Activated T-cell treated with anti-CD3 and anti-CD28 coated beads, Interleukin-2, amount 50 U/mL, for 24 hours (primary cell): ENCODE measurements at places on chromosomes 7 and 10.

- no peak for DNase-seq
Observed at GRCh38 chr7:76016191-76016947, 22.0 kb upstream of the TMEM120A start.

GRCh38 chr7:137934941-137935883, 66.7 kb downstream of the CREB3L2 start:
- DNase-seq = no peak

DNA sequence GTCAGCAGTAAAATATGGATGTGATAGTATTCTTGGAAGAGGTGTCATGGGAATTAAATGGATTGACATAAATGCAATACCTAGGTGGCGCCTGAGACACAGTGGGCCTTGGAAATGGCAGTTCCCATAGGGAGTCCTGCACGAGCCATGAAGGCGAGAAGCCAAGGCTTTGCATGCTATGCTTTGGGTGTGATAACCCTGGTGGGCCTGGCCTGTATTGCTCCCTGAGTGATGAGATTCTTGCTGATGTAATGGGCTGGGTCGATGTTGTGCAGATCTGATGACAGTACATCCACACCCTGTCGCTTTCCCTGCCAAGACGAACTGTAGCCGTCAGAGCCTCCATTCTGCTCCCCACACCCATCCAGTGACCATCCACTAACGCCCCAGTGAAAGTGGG, 46.4 kb downstream of the CREB5 start:
- DNase-seq = no peak

DNA sequence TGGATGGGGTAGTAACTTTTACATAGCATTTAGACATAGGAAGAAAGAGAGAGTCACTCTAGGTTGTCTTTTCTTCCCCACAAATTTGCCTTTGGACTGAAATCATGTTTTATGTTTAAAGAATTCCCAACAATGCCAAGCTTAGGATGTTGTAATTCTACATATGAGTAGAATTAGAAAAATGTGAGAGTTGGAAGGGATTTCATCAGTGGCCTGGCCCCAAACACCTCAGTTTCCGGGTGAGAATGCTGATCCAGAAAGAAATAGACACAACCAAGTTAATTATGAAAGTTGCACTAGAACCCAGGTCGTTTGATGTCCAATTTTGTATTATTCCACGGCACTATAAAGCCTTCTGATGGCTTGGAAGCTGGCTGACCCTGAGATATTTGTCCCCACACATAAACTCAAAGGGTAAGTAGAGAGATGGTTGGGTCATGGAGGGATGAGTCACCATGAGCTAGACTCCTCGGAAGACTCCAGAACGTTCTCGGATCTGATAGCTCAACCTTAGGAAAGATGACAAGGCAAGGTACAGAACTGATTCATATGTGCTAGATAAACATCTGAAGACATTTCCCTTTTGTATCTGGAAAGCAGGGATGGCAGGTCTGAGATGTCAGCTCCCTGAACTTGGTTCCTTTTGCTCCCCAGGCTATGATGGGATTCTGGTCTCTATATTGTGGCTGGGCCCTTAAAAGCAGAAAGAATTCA, 48.8 kb upstream of the SLC35B4 start:
- DNase-seq = no peak

DNA sequence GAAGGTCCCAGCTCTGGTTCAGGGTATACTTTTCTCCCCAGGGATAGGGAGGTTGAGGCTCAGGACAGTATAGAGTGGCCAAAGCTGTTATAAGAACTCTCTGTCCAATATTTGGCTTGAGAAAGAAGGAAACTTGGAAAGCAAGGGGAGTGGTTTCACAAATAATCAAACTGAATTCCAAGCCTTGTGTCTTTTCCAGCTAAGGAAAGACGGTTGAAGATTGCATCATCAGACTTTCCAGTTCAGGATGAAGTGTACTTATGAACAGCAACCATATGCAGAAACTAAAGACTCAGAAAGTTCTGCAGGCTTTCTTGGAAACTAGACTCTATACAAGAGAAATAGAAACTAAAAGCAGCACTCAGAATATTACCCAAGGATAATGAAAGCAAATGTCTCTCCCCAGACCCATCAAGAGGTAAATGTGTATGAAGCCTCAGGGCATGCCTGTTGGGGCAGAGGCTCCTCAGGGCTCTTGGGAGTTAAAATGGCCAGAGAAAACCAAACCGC, 46.4 kb downstream of the RAMP3 start:
- peak; percentile 42 for DNase-seq

GRCh38 chr7:35465791-35466336, 212.0 kb upstream of the TBX20 start:
- no peak for DNase-seq

- DNase-seq = no peak
Observed at GRCh38 chr10:66836771-66837170, 89.1 kb upstream of the LRRTM3 start.

DNA sequence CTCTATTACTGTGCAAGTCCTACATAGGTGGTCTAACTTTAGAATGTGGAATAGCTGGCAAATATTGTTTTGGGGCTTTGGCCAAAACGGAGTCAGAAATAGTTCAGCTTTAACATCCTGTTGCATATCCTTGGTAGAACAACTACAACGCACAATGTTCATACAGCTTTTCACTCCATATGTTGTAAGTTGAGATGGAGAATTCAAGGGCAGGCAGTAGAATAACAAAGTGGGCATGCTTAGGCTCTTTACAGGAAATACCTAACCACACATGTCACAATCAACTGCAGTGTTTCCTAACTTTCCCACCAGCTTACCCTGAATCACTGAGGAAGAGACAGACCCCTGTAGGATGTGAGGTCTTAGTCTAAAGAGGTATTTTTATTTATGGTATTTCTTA, 122.3 kb downstream of the PPP1R3A start:
- DNase-seq = no peak

- DNase-seq = no peak
Observed at GRCh38 chr7:1255080-1255816, 22.6 kb downstream of the UNCX start.

- no peak for DNase-seq
Observed at GRCh38 chr10:124562425-124563060, 100.9 kb downstream of the LHPP start.

DNA sequence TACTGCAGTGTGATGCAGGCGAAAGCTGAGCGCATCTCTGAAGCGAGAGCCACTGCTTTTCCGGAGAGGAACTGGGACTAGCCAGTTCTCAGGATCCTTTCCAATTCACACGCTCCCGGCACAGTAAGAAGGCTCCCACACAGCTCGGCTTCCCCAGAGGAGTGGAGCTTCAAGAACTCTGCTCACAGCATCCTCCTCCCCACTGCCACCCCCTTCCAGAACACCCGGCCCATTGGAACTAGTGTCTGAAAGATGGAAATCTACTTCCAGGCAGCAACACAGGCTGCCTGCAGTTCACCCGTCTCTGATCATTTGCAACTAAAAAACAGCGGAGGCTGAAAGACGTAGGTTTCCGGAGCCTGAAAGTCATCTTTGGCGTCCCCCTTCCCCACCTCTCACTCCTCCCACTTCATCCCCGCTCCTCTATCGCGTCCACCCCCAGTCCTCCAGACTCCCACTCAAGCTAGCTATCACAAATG, at the start of gene DGKB:
TSS of gene DGKB (minus strand) at position 163 of the 479 bp plus-strand sequence.
- no peak for DNase-seq

DNA sequence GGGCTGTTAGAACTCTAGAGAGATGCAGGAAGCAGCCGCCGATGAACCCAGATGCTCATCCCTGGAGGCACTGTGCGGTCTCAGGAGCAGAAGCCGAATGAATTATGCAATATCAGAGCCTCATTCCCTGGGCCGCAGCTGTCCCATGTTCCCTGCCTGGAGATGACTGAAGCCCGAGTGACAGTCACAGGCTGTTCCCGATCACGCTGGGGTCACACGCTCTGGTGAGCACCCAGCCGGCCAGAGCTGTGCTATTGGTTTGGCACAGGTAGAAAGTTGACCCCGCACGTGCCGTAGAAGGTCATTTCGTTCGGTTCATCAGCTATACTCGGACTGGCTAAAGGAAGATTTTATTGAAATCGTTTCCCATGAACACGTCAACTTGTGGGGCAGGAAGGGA, 140.5 kb upstream of the SH2B2 start:
- no peak for DNase-seq

DNA sequence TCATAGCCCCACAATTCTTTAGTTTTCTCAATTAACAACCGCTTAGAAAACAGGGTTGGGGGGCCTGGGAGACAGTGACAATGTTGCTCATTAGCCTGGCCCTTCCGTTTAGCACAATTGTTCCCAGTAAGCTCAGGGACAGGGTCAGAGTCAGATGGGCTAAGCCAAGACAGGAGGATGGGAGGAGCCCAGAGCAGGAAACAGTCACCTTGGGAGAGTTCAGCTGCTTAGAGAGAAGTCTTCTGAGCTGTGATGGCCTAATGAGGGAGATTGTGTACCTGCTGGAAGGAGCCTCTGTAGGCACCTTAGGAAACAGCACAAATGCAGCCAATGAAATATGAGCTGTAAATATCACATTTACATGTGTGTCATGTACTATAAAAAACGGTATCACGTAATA, 35.9 kb downstream of the SVOPL start:
- DNase-seq = no peak

GRCh38 chr10:71288461-71288860, 30.6 kb upstream of the SLC29A3 start:
- no peak for DNase-seq

DNA sequence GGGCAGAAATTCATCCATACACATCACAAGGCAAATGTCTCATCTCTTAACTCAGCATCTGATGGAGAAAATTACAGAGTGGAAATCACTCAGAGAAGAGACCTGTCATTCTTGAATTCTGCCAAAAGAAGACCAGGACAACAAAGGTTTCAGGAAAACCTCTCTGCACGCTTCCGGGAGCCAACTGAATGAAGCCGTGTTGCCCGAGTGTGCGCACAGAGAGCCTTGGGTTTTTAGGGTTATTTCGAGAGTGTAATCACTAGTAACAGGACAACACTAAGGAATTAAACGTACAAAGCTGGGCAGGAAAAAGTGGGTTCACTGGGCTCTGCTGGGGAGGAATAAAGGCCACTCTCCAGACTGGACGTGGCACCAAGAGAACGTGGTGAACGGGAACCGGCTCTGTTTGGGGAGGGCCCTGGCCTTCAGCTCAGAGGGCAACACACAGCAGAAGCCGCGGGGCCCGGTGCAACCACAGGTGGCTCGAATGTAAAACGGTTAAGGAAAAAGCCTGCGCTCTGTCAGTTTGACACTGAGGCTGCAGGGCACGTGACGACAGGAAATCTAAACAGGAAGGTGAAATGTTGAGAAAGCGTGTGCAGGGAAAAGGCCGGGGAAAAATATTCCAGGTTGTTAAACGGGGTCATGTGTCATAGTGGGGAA, 331.5 kb downstream of the DNAJB6 start:
- no peak for DNase-seq
